ENCODE measurements at places on chromosomes 1 and 21. TPM values are rescaled to one million over a fixed set of nuclear protein-coding genes. Genes with fewer than 3 reads are reported as not detected.

- no peak for DNase-seq
These were observed 213.7 kb upstream of the TMPRSS15 start for GRCh38 chr21:18617291-18617690.

- DNase-seq: no peak
These were observed 108.8 kb downstream of the ITSN1 start for GRCh38 chr21:33751120-33751519.

- DNase-seq: no peak
These were observed 6.9 kb upstream of the SYNC start for GRCh38 chr1:32709476-32709875.

Gene SERINC2
- 1.7 TPM for total RNA-seq

- no peak for DNase-seq
These were observed 16.2 kb upstream of the CACHD1 start for GRCh38 chr1:64453688-64454087.

DNA sequence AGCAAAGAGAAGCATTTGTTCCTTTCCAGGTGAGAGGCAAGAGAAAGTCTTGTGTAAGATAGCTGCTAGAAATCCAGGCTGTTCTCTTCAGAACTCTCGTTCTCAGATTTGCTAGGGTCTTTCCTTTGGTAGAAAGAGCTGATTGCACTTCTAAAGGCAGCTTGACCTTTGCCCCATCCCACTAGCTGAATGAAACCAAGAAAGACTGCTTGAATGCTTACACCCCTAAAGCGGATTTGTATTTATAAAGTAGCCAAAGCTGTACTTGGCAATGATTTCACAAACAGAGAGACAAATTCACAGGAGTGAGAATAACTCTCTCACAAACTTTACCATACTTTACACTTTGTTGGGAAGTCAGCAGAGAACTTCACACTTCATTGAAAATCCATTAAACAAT, 424.1 kb downstream of the TTLL7 start:
- DNase-seq: no peak

Gene PKP1
- total RNA-seq: 0.16 TPM

GRCh38 chr1:150528196-150528595, 12.6 kb downstream of the FALEC start:
- DNase-seq: no peak

Gene KLHDC9
- 0.78 TPM for total RNA-seq

DNA sequence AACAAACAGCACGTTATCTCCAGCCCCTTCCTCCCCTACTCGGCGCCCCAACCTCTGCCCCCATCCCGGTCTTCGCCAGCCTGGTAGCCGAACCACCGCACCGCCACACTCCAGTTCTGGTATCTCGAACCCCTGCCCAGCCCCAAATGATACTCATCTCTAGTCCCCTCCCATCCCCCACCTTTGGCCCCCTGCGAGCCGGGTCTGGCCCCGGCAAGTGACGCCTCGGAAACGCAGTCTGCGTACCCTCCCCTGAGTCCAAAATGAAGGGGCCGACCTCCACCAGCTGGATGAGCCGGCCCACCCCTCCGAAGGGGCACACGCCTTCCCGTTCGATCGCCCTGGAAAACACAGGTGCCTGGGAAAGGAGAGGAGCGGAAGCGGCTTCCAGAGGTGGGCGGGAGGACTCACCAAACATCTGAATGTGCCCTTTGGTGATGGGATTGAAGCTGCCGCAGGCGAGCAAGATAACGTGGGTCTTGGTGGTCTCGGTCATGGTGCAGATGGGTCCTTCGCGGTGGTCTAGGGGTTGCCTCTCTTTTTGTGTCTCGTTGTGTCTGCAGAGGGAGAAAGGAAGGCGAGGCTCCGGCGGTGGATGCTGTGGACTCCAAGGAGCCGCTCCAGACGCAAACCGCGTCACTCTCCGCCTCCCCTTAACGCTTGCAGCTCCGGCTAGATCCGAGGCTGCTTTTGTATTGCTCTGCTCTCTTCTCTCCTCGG, at the start of gene NMNAT2:
Gene NMNAT2 (minus strand): TSS at position 609 of the 720 bp plus-strand sequence. CDS start 113 bp downstream, at position 496.
- peak; percentile 73 for DNase-seq

DNA sequence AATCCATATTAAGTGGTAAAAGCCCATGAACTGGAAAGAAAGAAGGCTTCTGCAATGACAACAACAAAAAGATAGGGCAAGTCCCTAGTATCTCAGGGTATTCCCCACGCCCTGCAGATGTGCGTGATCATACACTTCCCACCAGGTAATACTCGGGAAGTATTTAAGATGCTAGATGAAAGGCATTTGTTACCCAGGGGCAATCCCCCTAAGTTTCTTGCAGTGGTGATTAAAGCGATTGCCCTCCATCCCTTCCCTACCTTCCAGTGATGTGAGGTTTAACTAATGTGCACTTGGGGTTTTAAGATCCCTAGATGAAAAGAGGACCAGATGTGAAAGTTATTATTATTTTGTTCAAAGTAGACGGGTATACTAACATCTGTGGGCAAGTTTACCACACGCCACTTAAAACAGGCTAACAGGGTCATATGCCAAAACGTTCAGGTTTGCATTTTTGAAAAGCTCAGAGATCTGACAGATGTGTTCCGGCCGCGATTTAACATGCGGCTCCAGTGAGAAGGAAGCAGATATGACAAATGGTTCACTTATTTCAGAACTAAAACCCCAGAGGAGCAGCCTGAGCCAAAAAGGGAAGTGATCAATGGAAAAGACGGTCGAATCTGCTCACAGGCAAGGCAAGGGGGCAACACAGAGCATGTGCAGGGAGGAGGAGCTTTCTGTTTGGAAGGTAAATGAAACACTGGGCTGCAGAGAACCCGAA, 17.4 kb downstream of the TIAM1 start:
- no peak for DNase-seq

Gene PRR9
- total RNA-seq: not detected

Gene ZC3H12A
- total RNA-seq: 0.47 TPM

DNA sequence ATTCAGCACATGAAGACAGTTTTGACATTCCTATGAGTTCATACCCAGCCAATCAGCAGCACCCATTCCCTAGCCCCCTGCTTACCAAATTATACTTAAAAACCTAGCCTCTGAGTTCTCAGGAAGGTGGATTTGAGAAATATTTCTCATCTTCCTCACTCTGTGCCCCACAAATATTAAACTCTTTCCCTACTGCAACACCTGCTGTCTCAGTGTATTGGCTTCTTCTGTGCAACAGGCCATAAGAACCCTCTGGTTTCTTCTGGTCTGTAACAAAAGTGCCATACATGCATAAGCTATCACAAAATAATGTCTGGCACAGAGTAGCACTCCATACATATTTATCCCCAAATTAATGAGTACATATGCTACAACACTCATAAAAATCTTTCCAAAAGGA, 387.4 kb upstream of the CAMK1G start:
- DNase-seq: no peak

Gene SAMD11
- 0.16 TPM for total RNA-seq

DNA sequence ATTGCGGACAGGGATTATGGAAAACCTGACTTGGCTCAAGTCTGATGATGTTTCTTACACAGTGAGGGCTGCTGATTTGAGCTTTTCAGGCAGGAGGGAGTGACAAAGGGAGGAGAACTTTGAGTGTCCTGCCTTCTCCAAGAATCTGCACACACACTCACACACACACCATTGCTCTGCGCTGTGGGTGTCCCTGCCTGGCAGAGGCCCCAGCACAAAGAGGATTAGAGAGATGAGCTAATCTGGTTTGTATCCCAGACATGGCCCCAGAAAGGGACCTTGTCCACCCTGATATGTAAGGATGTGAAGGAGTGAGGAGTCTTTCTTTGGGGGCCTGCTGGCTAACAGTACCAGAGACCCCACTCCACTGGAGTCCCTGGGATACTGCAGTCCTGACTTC, 5.9 kb upstream of the WNT2B start:
- peak; percentile 42 for DNase-seq

- DNase-seq: no peak
These were observed 1.1 kb downstream of the ECM1 start for GRCh38 chr1:150508982-150509381.

Gene CRB1
- total RNA-seq: 27.5 TPM

Gene MPZ
- 1.4 TPM for total RNA-seq

DNA sequence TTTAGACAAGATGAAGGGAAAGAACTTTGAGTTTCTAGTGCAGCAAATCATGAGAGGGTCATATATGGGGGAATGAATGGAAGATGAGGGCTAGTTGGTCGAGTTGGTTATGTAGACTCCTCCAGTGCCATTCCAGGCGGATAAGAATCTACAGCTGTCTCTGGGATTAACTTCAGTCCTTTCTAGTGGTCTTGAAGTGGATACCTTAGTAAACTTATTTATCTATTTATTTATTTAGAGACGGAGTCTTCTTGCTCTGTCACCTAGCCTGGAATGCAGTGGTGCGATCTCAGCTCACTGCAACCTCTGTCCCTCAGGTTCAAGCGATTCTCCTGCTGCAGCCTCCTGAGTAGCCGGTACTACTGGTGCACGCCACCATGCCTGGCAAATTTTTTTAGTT, 41.4 kb upstream of the RCC2 start:
- no peak for DNase-seq

Gene CD48
- total RNA-seq: 1.1 TPM

- no peak for DNase-seq
These were observed 14.5 kb downstream of the NLRP3 start for GRCh38 chr1:247430434-247430833.

Gene S100A9
- 26.5 TPM for total RNA-seq

Gene BMP8B
- 0.16 TPM for total RNA-seq

Gene NBPF6
- total RNA-seq: not detected

DNA sequence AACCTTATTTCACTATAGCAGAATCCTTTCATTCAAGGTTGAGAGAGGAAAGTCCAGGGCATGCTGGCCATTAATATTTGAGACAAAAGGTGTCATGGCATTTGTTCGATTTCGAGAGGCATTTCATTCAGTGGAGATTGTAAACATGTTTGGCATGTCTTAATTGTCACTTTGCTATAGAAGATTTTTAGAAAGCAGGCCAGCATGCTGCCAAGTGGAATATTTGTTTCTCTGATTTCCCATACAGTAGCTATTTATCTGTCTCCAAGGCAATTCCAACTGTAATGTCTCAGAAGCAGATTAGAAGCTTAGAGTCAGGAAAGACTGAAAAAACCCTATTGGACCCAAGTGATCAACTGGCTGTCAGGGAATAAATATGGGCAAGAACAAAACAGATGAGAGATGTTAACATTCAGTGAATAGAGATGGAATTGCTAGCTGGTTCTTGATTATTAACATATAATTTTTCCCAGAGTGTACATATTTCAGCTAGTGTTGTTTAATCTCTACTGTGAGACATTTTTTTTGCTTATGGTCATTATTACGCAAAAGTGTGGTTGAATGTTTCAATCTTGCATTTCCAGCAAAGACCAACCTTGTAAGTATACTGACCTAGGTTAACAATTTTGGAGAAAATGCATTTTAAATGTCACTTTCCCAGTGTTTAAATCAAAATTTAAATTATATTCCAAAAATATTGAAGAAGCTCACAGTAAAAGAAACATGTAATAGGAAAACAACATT, 174.6 kb downstream of the KCNK2 start:
- DNase-seq: no peak

DNA sequence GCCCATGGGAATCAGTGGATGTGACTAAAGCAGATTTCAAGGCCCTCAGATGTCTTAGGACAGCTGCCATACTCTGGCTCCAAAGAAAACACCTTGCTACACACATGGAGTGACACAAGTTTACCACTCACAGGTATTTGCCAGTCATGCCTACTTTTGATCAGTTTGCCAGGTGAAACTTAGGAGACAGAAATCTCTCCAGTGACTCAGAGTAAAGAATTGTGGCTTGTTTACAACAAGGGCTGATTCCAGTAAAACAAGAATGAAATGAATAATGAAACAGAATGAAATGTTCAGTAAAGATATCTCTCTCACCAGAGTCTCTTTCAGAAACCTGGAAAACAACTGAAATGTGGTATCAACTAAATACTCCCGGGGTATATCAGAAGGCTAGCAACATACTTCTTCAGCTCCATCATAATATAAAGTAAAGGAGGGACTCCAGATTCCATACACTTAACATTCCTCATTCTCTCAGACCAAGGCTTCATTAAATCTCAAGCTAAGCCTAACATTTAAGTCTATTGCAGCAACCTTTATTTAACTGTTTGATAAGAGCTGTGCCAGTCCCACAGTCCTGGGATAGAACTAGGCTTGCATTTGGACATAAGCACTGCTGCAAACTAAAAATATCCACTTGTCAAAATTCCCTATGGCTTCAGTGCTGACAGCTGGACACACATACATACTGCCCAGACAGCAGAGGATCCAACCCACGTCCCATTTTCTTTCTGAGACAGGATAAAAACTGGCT, 143.3 kb downstream of the SIPA1L2 start:
- no peak for DNase-seq

Gene PTPN22
- 1.2 TPM for total RNA-seq

- no peak for DNase-seq
These were observed 179.9 kb downstream of the TGFB2 start for GRCh38 chr1:218525031-218525430.

Gene DNALI1
- total RNA-seq: 3.1 TPM

DNA sequence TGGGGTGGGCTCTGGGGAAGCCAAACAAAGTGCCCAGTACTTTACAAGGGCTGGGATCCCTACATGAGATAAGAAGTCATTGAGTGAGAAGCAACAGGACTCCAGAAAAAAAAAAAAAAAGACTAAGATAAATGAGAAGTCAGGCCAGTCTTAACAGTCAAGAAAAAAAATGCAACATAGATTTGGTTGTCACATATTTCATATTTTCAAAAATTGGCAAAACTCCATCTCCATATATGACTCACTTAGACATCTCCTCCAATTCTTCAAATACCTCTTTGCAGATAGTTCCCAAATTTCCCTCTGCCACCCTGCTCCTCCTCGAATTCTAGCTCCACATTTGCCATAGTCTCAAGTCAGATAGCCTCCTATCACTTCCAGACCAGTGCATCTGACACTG, 20.9 kb upstream of the SIPA1L2 start:
- no peak for DNase-seq

- DNase-seq: no peak
These were observed 40.4 kb downstream of the RIMS3 start for GRCh38 chr1:40625076-40625475.

Gene STPG1
- 1.9 TPM for total RNA-seq

Gene IL19
- total RNA-seq: not detected

Gene TMIGD3
- 2.0 TPM for total RNA-seq

Gene SEMA6C
- 18.6 TPM for total RNA-seq

- no peak for DNase-seq
These were observed 3.9 kb upstream of the FLG start for GRCh38 chr1:152328801-152329391.

DNA sequence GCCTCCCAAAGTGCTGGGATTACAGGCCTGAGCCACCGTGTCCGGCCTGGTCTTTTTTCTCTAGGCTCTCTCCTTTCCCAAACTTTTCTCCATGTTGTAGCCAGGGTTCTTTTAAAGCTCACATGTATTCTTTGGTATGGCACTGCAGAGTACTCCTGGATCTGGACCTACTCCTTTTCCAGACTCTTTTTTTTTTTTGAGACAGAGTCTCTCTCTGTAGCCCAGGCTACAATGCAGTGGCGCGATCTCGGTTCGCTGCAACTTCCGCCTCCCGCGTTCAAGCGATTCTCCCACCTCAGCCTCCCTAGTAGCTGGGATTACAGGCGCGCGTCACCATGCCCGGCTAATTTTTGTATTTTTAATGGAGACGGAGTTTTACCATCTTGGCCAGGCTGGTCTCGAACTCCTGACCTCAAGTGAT, 602 bp upstream of the MED18 start:
- no peak for DNase-seq

Gene NBPF19
- total RNA-seq: 8.1 TPM

Gene SPRR2E
- not detected for total RNA-seq

Data from occipital lobe (tissue), 3 donors.